ENCODE measurements at places on chromosomes 16 and 17.
A peak's percentile ranks its signal among the peaks of the same experiment; 100 is the strongest.

DNA sequence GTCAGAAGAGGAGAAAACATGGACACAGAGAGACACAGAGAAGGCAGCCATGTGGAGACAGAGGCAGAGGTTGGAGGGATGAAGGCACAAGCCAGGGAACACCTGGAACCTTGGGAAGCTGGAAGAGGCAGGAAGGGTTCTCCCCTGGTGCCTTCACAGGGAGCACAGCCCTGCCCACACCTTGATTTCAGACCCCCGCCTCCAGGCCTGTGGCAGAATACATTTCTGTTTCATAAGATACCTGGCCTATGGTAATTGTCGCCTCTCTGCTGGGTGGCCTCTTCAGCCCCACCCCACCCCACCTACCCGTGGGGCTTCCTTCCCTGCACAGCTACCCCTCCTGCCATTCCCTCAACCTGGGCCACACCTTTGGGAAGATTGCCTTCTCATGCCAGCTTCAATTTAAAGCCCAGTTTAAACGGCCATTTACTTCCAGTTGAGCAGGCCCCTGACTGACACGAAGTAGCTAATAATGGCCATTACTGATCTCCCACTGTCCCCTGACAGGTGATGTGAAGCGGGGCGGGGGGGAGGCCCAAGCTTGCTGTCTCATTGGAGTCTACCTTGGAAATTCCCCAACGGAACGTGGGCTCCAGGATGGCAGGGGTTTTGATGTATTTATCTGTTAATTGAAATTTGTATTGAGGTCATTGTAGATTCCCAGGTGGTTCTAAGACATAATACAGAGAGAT lies 291.7 kb upstream of the FOXF1 start:
- no peak for DNase-seq

DNA sequence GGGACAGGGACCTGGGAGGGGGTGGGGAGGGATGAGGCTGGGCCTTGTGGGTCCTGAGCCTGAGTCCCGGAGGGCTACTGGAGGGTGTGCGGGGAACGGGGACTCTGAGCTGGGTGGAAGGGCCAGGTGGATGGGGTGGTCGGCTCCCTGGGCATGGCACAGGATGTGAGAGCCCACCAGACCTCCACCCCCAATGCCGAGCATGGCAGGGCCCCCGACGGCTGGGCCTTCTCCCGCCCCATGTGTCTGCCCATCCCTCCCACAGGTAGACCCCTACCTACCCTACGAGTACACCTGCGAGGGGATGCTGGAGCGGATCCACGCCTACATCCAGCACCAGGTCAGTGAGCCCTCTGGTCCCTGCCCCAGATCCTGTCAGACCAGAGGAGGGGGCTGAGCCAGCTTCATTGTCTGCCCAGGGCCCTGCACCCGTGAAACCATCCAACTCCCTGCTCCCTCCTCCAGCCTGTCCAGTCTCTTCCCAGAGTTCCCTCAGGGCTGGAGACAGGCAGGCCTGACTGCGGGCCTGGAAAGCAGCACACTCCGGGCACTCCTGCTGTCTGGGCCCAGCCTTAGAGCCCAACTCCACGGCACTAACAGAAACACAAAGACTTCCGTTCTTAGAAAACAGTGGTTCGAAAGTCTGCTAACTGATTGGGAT lies 78.0 kb downstream of the MGAT5B start:
- DNase-seq, result no peak

- DNase-seq, result no peak
Measured at GRCh38 chr17:43613917-43614316, 47.8 kb downstream of the MEOX1 start.

GRCh38 chr17:40558890-40559563 lies 6.2 kb downstream of the CCR7 start:
- no peak for DNase-seq

- peak; percentile 79 for DNase-seq
Measured at GRCh38 chr17:72387487-72387886, 266.7 kb downstream of the SOX9 start.

GRCh38 chr17:76417499-76418143 lies 33.2 kb downstream of the SPHK1 start:
- no peak for DNase-seq

DNA sequence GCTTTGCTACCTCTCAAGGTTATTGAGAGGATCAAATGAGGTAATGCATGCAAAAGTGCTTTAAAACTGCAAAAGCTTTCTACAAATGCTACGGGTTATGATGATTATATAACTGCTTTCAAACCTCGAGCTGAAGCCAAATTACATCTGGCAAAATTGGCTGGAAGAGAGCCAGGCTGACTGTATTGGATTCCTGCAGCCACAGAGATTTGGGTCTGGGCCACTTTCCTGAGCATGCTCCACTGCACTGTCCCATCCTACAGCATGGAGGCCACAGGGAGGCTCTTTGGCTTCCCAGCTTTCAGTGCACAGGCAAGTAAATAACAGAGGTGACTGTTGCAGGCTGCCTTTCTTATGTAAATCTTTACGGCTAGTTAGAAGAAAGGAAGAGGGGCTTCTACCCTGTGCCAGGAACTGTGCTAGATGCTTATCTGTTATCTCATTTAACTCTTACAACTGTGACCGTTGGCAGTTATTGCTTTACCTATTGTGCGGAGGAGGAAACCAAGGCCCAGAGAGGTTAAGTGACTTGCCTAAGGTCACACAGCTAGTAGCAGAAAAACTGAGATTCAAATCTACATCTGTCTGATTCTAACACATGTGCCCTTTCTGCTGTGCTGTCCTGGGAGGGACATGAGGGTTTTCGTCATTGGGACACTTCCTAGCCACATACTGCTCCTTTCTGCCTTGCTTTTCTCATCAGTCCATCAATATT lies 121.8 kb downstream of the SPACA3 start:
- DNase-seq, result no peak

- no peak for DNase-seq
Measured at GRCh38 chr16:23869052-23869451, 33.3 kb downstream of the PRKCB start.

- peak; percentile 68 for DNase-seq
Measured at GRCh38 chr17:82216301-82217119, 3.9 kb upstream of the CCDC57 start.

DNA sequence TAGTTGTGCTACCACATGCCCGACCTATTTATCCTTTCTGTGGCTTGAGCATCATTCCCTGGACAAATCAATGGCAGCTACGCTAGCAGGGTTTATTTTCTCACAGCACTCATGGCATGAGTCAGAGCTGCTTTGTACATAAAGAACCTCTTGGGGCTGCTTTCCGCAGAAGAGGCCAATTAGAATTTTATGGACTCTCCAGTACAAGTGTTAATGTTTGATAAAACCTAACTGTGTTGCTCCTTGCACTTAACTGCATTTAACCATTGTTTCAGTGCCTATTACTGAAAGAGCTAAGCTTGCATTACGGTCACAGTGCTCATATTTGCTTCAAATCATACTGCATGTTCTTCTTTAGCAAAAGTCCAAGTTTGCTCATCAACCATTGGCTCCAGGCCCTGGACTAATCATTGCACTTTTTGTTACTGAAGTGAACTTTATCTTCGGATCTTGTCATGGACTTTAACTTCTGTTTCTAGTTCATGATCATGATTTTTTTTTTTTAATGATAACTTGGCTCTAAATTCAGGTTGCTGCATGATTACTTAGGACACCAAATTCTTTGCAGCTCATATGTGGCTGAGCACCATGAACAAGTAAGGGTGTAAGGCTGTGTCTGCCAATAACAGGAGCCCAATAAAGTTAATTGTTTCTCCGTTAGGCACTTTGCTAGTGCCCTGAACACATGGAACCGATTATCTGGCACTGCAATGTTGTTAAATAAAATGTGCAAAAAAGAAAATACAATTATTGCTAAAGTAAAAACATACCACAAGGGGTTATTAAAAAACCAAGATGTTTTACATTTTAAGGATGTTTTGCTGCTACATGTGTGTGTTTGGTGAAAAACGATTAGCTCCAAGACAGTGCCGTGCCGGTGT lies 492.2 kb downstream of the KCNJ2 start:
- no peak for DNase-seq

GRCh38 chr16:57276596-57276995 lies 7.9 kb downstream of the PLLP start:
- no peak for DNase-seq

DNA sequence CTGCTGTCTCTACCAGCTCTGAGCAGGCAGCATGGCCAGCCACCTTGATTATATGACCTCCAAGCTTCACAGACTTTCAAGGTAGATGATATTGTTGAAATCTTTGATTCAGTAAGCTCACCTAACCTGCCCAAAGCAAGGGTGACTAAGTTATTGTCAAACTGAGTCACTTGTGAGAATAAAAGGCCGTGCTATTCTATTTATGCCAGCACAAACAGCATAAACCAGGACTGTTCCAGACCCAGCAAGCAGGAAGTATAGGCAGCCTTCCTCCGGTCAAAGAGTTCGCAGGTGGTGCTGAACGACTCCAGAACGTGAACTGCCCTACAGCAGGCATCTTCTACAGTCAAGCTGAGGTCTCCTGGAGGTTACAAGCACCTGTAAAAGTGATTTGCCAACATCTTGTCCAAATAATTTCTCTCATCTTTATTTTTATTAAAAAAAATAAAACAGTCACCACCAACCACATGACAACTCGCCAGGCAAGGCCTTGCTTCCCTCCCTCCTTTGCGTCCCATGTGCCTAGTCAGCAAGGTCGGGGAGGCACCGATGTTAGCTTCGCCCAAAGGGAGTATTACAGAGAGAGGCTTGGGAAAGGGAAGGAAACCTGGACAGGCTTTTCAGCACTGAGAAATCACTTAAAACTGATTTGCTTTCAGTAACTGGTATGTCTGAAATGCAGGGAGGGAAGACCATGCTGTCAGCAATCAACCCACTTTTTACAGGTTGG lies 10.8 kb downstream of the ARL2BP start:
- no peak for DNase-seq

GRCh38 chr16:87968541-87968940 lies 17.3 kb downstream of the BANP start:
- no peak for DNase-seq

DNA sequence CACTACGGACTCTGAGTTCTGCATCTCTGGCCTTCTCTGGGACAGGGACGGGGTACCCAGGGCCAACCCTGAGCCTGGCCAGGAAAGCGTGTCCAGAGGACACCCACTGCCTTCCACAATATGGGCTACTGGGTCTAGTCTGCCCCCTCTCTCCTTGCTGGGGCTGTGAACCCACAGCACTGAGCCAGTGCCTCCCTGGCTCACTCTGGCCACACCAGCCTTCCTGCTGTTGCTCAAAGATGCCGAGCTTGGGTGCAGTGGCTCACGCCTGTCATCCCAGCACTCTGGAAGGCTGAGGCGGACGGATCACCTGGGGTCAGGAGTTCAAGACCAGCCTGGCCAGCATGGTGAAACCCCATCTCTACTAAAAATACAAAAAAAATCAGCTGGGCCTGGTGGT lies 24.8 kb downstream of the PITPNM3 start:
- DNase-seq, result no peak

GRCh38 chr16:29784157-29784556 lies 6.1 kb downstream of the ZG16 start:
- no peak for DNase-seq

DNA sequence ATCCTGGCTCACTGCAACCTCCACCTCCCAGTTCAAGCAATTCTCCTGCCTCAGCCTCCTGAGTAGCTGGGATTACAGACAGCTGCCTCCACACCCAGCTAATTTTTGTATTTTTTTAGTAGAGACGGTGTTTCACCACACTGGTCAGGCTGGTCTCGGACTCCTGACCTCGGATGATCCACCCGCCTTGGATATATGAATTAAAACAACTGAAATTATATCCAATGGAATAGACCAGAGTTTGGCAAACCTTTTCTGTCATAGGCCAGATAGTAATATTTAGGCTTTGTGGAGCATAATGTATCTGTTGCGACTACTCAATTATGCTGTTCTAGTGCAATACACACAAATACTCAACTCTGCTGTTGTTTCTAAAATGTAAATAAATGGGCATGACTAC lies 93.8 kb upstream of the NACA2 start:
- DNase-seq, result no peak

GRCh38 chr17:61875285-61875684 lies 12.0 kb upstream of the BRIP1 start:
- DNase-seq, result no peak

DNA sequence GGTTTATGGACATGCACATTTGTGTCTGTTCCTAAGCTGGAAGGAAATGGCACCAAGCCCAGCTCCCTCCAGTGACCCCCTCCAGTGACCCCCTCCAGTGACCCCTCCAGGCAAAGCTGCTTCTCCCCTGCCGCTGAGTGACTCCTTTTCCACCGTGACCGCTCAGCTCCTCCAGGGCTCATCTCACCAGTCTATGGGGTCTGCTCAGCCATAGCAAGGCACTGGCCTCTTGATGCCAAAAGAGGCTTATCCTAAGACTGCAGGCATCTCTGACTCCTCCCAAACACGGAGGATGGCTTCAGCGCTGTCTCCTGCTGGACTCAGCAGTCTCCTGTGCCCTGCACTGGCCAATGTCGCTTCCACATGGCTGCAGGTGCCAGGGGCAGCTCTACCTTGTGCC lies 35.3 kb downstream of the FA2H start:
- DNase-seq, result no peak

- no peak for DNase-seq
Measured at GRCh38 chr17:70259400-70259799, 90.1 kb downstream of the KCNJ2 start.

DNA sequence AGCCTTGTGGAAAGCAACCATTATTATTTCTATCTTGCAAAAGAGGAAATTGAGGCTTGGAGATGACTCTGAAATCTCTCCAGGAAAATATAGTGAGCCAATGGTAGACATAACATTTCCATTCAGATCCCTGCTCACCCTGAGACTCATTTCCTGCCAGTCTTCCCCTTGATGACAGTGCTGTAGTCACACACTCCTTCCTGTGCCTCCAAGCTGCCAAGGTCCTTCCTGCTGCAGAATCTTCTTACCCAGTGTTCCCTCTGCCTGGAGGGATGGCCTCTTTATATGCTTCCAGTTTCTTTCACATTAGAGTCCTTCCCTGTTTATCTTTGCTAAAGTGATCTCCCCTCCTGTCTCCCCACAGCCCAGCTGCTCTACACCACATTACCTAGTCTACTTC lies 648.1 kb downstream of the TOX3 start:
- DNase-seq, result no peak
